ENCODE measurements at places on chromosomes 5 and 9. TPM values are rescaled to one million over a fixed set of nuclear protein-coding genes. Genes with fewer than 3 reads are reported as not detected.

PTPRD gene
- 6.4 TPM for polyA plus RNA-seq

GRCh38 chr5:43649256-43649655, 46.3 kb downstream of the NNT start:
- H3K4me3 ChIP-seq: no peak overlapping the region
- DNase-seq: no peak
- H3K4me1 ChIP-seq: no peaks in the 10 kb centered on the region
- H3K27ac ChIP-seq: no peak overlapping the region

DNA sequence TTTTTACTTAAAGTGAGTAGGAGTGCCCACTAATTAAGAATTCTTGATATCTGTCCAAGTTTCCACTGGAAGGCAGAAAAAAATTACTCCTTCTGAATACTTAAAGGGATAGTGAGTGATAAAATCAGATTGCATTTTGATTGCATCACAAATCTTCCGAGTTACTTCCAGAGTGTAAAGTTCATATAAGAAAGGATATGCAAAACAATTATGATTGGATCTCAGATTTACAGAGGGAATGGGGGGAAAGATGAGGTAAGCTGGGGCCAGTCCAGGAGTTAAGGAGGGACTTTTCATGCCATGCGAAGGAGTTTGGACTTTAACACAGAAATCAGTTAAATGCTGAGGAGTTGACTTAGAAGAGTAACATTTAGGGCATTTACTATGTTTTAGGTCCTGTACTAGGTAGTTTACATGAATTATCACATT, 9.3 kb upstream of the RNF145 start:
- no peak overlapping the region for H3K27ac ChIP-seq
- no peaks in the 10 kb centered on the region for H3K27me3 ChIP-seq
- H3K4me3 ChIP-seq: no peak overlapping the region

GRCh38 chr9:130681769-130682420, 11.7 kb upstream of the EXOSC2 start:
- H3K4me1 ChIP-seq: peaks cover 10% of the 10 kb centered on the region
- no peak overlapping the region for H3K4me3 ChIP-seq
- H3K27ac ChIP-seq: no peak overlapping the region
- no peaks in the 10 kb centered on the region for H3K36me3 ChIP-seq
- peaks cover 4% of the 10 kb centered on the region for H3K27me3 ChIP-seq

- H3K4me3 ChIP-seq: peak overlapping the region; percentile 94
- DNase-seq: peak; percentile 84
- no peaks in the 10 kb centered on the region for H3K27me3 ChIP-seq
- H3K27ac ChIP-seq: peak overlapping the region; percentile 94
Measured at GRCh38 chr9:78030553-78031443, 813 bp downstream of the GNAQ start.

SPATA31D1 gene
- not detected for polyA plus RNA-seq

ECM2 gene
- polyA plus RNA-seq: 5.5 TPM

- no peaks in the 10 kb centered on the region for H3K27me3 ChIP-seq
- H3K27ac ChIP-seq: no peak overlapping the region
- no peaks in the 10 kb centered on the region for H3K36me3 ChIP-seq
- DNase-seq: no peak
- H3K4me1 ChIP-seq: no peaks in the 10 kb centered on the region
- no peak overlapping the region for H3K4me3 ChIP-seq
Measured at GRCh38 chr9:28892538-28892937, 1319.3 kb upstream of the C9orf72 start.

EGFL7 gene
- polyA plus RNA-seq: 137 TPM

GRCh38 chr9:134360897-134361296, 34.6 kb downstream of the RXRA start:
- H3K4me3 ChIP-seq: no peak overlapping the region
- H3K27ac ChIP-seq: no peak overlapping the region
- peaks cover 24% of the 10 kb centered on the region for H3K4me1 ChIP-seq
- no peaks in the 10 kb centered on the region for H3K27me3 ChIP-seq

NTNG2 gene
- polyA plus RNA-seq: 0.54 TPM

GRCh38 chr9:121667890-121668289, 16.5 kb downstream of the DAB2IP start:
- no peaks in the 10 kb centered on the region for H3K36me3 ChIP-seq
- DNase-seq: no peak
- peaks cover 4% of the 10 kb centered on the region for H3K4me1 ChIP-seq
- H3K4me3 ChIP-seq: no peak overlapping the region

PCDHB6 gene
- 0.32 TPM for polyA plus RNA-seq

DNA sequence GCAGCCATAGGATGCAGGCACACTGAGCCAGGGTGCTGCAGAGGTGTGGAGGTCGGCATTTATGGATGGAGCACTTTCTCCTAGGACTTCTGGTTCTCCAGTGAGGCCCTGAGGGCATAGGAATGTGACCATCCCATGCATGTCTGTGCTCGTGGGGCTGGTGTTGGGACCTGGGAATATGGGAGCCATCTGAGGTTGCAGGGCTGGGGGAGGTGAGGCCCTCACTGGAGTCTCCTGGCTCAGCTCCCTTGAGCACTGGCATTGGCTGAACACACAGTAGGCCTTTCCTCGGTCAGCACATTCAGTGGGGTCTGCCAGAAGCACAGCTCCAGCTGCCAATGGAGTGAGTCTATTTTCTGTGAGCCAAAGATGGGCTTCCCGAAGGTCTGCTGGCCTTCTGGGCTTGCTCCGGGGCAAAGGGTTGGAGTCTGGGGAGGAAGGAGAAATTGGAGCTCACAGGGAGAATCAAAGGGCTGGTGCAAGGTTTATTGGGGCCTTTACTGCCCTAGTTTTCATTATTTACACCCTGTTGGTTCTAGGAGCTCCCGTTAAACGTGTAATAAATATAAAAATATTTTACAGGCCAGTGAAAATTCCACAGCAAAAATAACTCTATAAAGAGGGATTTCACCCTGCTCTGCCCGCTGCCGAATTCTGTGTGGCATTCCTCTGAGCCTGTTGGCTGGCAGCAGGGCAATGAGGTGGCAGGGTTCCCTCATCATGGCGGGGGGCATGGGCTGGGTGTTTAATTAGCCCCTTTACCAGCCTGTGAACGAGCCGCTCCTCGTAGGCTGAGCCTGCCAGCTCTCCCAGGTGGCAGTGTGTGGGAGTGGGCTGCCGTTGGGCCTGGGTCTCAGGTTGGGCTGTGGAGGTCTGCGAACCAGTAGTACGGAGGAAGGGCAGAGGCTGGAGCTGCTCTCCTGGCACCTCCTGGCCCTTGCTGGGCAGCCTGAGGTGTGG, 31.6 kb upstream of the PITX1 start:
- no peaks in the 10 kb centered on the region for H3K4me1 ChIP-seq
- peak; percentile 49 for DNase-seq
- no peaks in the 10 kb centered on the region for H3K27me3 ChIP-seq
- H3K27ac ChIP-seq: no peak overlapping the region

DNA sequence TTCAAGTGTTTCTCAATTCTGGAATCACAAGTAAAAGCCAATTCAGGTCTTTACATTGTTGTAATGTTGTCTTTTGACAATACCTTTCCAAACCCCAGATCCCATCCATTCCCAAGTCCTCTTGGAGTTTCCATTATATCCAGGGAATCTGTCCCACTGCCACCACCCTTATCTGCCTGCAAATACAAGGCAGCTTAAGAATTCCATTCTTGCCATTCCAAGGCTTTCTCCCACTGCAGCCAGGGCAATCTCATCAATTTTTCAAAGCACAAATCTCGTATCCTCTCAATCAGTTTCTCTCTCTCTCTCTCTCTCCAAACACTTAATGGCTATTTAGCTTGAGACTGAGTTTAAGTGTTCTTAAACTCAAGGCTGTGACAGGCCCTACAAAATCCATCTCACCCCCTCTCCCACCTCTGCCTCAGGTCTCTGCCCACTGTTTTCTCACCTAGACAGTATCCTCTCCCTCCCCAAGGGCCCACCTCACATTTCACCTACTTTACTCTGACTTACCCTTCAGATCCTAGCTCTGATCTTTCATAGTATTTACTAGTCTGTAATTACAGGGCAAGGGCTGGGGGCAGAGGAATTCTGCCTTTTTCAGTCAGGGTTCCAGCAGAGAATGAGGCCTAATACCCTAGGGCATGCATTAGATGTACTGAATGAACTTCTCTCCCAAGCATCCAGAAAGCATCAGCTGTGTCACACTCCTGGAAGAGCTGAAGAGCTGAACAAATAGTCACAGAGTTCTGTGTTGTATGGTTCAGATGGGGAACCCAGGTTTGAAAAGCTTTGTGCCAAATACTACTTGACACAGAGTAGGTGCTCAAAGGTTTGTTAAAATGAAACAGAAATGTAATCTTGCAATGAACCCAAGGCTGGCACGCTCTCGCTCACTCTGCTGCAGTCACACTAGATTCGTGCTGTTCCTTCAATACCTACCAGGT, 46.0 kb downstream of the RAPGEF1 start:
- H3K36me3 ChIP-seq: no peaks in the 10 kb centered on the region
- H3K27ac ChIP-seq: no peak overlapping the region
- H3K27me3 ChIP-seq: no peaks in the 10 kb centered on the region
- peaks cover 6% of the 10 kb centered on the region for H3K4me1 ChIP-seq

GRCh38 chr5:149750596-149750995, 20.5 kb downstream of the PPARGC1B start:
- no peaks in the 10 kb centered on the region for H3K36me3 ChIP-seq
- H3K27me3 ChIP-seq: no peaks in the 10 kb centered on the region
- no peak for DNase-seq
- peaks cover 4% of the 10 kb centered on the region for H3K4me1 ChIP-seq
- H3K4me3 ChIP-seq: no peak overlapping the region

DNA sequence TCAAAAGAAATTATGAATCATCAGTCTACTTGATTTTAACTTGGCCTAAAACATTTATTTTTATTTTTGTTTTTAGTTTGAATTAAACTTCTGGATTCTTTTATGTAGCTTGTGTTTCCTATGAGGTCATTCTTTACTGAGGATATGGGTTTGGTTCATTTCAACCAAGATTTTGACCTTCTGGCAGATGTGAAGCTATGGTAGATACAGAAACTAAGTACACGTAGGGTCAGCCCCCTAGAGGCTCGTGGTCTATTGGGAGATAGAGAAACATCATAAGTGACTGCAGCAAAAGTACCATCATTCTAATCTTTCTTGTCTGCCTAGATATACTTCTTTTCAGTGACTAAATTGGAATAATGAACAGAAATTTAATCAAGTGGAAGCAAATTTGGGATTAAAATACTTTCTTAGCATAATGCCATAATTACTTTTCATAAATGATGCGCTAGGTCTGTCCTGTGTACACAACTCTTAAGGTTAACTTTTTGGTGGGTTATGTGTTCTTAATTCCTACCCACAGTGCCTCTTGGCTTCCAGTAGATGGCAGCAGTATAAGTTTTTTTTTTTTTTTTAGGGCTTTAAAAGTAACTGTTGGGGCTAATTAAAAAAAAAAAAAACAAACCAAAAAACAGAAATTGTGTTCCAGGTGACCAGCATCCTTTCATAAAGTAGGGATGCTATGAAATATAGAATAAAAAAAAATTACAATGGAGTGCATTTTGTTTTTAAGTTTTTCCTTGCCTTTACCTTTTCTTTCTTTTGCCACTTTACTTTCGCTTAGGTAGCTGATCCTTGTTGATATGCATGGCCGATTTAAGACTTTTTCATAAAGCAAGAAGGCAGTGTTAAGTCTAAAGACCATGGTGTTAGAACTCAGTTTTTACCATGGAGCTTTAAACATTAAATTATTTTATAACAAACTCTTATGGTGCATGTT, 49.9 kb downstream of the LRRTM2 start:
- no peak for DNase-seq
- no peaks in the 10 kb centered on the region for H3K27me3 ChIP-seq
- no peak overlapping the region for H3K27ac ChIP-seq
- H3K36me3 ChIP-seq: peaks cover 34% of the 10 kb centered on the region
- H3K4me3 ChIP-seq: no peak overlapping the region

DNA sequence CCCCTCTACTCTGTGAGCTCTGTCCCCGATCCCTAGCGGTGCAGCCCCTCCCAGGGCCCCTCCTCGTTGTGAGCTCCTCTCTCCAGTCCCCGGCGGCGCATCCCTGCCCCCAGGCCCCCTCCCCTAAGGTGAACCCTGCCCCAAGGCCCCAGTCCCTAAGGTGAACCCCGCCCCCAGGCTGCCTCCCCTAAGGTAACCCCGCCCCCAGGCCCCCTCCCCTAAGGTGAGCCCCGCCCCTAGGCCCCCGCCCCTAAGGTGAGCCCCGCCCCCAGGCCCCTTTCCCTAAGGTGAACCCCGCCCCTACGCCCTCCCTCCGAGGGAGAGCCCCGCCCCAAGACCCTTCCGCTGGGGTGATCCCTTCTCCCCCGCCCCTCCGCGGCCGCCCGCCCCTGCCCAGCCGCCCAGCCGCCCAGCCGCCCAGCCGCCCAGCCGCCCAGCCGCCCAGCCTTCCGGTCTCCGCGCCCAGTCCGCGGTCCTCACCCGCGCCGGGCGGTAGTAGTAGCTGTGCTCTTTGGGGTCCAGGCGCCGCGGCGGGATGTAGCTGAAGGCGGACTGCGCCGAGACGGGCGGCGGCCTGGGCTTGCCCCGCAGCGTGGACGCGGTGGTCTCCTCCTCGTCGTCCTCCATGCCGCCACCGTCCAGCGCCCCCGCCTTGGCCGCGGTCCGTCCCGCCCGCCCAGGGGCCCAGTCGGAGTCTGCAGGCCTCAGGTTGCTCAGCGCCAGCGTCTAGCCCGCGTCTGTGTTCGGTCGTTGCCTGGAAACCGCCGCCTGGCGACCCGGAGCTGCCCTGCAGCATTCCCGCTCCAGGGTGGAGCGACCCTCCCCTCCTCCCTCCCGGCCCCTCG, at the start of gene CFAP90:
Gene CFAP90 (minus strand): TSS at position 739 of the 845 bp plus-strand sequence. CDS start 112 bp downstream, at position 627.
- no peaks in the 10 kb centered on the region for H3K36me3 ChIP-seq
- peak within 1 kb of the TSS; percentile 66 for H3K4me3 ChIP-seq
- H3K4me1 ChIP-seq: peaks cover 8% of the 10 kb centered on the region
- no peaks in the 10 kb centered on the region for H3K27me3 ChIP-seq
- peak within 1 kb of the TSS; percentile 14 for H3K27ac ChIP-seq

FOXD4L3 gene
- not detected for polyA plus RNA-seq

DNA sequence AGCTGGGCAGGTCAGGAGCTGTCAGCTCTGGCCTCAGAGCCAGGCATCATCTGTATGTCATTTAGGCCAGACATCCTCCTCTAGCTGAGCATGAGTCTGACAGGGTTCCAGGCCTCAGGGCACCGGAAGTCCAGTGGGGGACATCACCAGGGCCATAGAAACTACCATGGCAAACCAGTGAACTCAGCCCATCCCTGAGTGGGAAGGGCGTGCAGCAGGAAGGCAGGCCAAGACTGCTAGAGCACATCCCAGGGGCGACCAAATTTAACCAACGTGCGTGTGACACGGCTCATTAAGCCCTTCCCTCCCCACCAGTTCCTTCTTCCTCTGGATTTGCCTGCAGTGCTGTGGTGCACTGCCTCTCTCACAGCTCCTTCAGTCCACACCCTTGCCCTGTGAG, 75.9 kb downstream of the COL27A1 start:
- no peaks in the 10 kb centered on the region for H3K36me3 ChIP-seq
- DNase-seq: no peak
- no peaks in the 10 kb centered on the region for H3K27me3 ChIP-seq
- no peaks in the 10 kb centered on the region for H3K4me1 ChIP-seq
- no peak overlapping the region for H3K27ac ChIP-seq

SIT1 gene
- polyA plus RNA-seq: 0.32 TPM

GRCh38 chr5:9126490-9126889, 419.4 kb downstream of the SEMA5A start:
- no peak overlapping the region for H3K27ac ChIP-seq
- no peak for DNase-seq
- H3K36me3 ChIP-seq: no peaks in the 10 kb centered on the region
- no peaks in the 10 kb centered on the region for H3K27me3 ChIP-seq

GAS1 gene
- 5.8 TPM for polyA plus RNA-seq

- no peaks in the 10 kb centered on the region for H3K4me1 ChIP-seq
- no peaks in the 10 kb centered on the region for H3K36me3 ChIP-seq
- no peak overlapping the region for H3K27ac ChIP-seq
- no peaks in the 10 kb centered on the region for H3K27me3 ChIP-seq
- DNase-seq: no peak
Measured at GRCh38 chr5:148839960-148840359, 13.5 kb downstream of the ADRB2 start.

All from kidney (tissue), 22 donors.